Ecto neural progenitor cell (in vitro differentiated cells): ENCODE measurements at places on chromosomes 12 and 14.

GRCh38 chr14:102593061-102593824, 794 bp downstream of the RCOR1 start:
- peak; percentile 75 for DNase-seq

- no peak for DNase-seq
Observed at GRCh38 chr12:24444634-24445033, 495.2 kb upstream of the SOX5 start.

- no peak for DNase-seq
Observed at GRCh38 chr12:113142173-113142885, 6.8 kb upstream of the RASAL1 start.

DNA sequence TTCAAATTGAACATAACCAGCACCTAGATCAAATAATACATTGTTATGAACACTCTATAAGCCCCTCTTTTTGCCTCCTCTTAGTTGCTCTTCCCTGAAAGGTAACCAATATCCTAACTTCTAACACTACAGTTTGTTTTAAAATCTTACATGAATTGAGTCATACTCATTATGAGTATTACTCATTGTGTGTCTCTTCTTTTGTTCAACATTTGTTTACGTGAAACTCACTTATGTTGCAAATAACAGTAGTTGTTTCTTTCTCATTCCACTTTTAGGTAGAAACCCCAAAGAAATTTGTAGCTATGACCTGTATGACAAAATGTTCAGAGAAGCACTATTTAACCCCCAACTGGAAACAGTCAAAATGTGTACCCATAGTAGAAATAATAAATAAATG, 6.6 kb downstream of the LRRC9 start:
- no peak for DNase-seq

- no peak for DNase-seq
Observed at GRCh38 chr12:25054783-25055144, 105.9 kb upstream of the BCAT1 start.

DNA sequence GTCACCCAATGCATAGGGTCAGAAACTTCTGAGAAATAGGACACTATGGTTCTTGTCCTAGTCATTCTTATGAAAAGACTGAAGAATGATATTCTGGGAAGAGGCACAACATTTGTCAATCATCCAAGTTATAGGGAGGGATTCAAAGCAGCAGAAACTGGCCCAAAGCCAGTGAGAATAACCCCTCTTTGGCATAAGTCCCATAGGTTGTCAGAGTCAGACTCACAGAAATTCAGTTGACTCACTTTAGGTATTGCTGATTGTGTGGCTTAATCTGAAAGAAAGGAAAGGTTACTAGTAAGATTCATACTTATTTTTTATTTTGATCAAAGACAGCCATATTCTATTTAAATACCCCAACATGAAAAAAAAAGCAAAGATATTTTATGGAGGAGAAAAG, 151.0 kb downstream of the SRGAP1 start:
- no peak for DNase-seq

DNA sequence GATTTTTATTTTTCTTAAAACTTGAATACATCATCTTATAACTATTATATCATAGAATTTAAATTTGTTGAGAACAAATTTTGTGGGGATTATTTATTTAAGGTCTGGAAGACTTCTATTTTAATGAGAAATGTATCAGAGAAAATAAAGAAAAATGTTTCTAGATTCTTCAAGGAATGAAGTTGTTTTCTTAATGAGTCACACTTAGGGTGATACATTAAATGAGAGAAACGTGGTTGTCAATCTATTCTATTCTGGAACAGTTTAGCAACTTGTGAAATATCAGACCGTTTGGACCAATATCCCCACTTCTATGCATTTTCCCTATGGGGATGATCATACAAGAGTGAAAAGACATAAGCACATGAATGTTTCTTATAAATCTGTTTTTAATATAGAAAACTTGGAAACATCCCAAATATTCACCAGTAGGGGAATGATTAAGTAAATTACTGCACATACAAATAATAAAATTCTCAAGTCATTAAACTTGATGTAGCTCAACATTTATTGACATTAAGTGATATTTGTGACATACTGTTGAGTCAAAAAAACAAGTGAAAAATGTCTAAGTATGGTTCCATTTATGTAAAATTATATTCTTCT, 88.5 kb downstream of the E2F7 start:
- DNase-seq: no peak

- DNase-seq: no peak
Observed at GRCh38 chr12:94980577-94980976, 22.9 kb downstream of the NDUFA12 start.

- peak; percentile 55 for DNase-seq
Observed at GRCh38 chr14:90060965-90061684, 669 bp upstream of the KCNK13 start.

DNA sequence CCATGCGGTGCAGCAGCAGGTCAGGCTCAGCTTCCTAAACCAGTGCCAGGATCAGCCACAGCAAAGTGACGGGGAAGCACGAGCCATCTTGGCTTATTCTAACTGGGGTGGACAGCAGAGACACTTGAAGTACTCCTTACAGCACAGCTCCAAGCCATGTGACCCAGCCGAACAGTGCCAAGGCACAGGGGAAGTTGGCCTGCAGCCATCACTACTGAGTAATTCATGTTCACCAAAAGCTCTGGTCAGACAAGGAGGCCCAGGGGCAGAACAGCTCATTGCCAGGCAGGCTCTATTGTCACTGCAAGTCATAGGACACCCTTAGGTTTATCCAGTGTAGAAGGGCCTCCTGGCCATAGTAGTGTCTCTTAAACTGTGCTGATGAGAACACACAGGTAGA, 23.4 kb upstream of the SLC35F4 start:
- no peak for DNase-seq

DNA sequence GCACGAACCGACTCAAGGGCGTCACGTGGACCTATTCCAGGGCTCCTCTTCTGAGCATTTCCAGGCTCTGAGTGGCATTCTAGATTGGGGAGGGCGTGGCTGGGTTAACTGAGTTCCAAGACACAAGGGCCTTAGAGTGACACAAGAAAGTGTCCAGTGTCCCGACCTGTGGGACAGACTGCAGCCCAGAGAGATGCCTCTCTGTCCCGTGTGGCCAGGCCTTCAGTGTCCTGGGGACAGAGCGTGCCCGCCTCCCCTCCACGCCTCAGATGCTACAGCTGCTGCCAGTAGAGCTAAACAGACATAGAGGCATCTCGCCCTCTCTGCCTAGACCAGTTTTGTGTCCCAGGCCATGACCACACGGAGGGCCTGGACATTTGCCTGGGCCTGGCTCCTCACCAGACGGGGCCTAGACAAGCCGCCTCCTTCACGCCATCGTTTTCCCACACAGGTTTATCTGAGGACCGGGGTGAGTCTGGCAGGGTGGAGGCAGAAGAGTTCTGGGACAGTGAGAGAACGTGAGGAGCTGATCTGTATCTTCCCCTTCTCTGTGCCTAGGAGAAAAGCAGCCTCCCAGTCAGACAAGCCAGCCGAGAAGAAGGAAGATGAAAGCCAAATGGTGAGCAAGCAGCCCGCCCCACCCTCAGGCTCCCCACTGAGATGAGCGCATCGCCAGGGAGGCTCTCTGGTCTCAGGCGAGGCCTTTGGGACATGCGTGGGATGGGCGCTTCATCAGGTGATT, 27.1 kb downstream of the DEGS2 start:
- no peak for DNase-seq

DNA sequence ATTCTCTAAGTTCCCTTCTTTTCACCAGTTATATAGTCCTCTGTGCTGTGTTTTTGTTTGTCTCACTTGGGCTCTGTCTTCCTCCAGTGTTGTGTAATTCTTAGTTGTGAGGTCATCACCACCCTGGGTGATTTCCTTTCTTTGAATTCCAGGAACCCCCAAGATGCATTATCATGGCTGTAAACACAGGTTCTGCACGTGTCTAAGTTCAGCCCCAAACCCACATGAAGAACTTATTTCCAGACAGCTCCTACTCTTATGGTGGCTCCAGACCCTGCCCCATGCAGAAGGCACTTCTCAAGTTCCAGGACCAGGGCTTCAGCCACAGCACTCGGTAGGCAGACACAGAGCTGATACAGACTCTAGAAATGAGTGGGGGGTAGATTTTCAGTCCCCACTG, 560.5 kb downstream of the BCL11B start:
- no peak for DNase-seq

DNA sequence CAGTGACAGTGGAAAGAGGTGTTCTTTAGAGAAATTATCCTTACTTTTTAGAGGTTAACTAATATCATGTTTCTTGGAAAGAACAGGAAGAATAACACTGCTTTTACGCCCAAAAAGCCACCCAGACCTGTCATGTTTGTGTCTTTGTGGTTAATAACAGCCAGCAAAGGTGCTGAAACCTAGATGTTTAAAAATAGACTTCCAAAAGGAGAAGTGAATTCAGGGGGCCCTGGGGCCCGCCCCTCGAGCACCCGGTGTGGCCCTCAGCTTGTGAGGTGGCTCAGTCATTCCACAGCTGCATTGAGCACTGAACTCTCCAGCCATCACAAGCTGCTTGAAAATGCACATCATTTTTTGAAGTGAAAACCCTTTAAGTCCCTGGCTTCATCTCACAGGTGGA, 20.8 kb upstream of the AMN start:
- no peak for DNase-seq
